ENCODE measurements at places on chromosomes 1 and 21. TPM values are rescaled to one million over a fixed set of nuclear protein-coding genes. Genes with fewer than 3 reads are reported as not detected.

DNA sequence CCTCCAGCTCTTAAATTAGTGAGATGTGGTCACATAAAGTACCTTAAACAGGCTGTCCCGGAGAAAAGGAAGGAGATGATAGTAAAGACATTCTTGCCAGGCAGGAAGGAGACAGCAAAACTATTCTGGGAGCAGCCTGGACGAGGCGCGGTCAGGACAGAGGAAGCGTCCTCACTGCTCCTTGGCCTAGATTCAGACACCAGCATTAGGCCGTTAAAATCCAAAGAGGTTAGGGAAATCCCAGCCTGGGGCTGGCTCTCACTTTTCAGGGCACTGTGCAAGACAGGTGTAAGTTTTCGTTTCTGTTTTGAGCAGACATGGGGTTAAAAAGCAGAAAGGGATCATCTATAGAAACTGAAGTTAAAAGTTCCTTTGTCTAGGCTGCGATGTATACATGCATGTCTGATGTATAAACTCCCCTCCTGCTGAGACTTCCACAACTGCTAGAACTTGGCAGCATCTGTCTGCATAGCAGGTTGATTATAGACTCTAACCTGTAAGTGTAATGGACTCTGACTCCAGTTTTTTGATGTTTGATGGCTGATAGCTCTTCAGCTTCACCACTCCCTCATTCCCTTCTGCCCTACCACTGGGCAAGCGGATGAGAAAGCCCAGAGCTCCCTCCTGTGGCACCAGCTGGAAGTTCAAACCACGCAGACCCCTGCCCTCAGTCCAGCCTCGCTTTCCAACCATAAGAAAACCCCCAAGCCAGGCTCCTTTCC is 21.5 kb downstream of the STPG1 start:
- DNase-seq: peak; percentile 75

DNA sequence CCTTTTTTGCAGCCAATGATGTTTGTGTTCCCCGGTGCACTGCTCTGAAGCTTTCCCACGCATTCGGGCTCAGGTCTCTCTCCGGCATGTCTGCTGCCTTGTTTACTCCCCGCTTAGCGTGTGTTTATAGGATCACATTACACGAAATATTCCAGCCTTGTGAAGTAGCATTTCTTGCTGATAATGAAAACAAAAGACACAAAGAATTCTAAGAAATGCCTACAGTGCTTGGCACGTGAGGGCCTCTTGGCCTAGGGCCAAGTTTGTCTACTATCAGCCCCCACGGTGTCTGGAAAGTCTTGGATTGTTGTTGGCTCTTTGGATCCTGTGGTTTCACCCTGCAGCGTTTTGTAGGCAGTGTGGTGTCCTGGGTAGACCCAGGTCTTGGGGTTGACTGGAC is 11.2 kb upstream of the GSTM4 start:
- no peak for DNase-seq

DNA sequence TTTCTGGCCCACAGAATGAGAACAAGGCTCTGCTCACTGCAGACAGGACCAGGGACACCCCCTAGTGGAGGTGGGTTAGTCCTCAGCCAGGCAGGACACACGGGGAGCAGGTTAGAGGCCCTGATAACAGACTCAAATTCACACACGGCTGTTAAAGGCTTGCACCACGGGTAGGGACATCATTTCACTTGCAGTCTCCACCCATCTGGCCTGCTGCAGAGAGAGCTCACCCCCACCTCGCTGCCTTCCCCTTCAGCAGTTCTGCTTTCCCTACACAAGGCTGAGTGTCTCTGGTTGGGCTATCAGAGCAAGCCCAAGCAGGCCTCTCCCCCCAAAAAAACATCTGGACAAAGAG is 20.6 kb downstream of the MEF2D start:
- DNase-seq: no peak

GRCh38 chr21:42187976-42188653 is 30.8 kb upstream of the ABCG1 start:
- peak; percentile 84 for DNase-seq

GPR61 gene
- total RNA-seq: not detected

GRCh38 chr1:8873506-8874229 is 4.8 kb downstream of the ENO1 start:
- peak; percentile 81 for DNase-seq

NKAIN1 gene
- not detected for total RNA-seq

PIGC gene
- 32.7 TPM for total RNA-seq

TMEM240 gene
- 1.3 TPM for total RNA-seq

POTED gene
- not detected for total RNA-seq

DNA sequence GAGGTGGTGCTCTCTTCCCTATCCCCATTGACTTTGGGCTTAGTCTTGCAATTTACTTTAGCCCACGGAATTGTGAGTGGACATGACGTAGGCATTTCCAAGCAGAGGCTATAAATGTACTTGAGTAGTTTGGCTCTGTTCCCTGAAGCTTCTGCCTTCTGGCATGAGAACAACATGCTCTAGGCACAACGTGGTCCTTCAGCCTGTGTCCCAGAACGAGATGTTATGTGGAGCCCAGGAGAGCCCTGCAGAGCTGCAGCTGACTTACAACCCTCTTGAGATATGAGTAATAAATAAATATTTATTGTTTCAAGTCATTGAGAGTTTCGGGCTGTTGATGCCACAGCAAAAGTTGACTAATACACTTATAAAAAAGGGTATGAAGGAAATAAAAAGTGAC is 105.2 kb upstream of the HMGB4 start:
- DNase-seq: no peak

SPRR2F gene
- not detected for total RNA-seq

RAB4A gene
- total RNA-seq: 31.7 TPM

Measured in activated T-cell treated with anti-CD3 and anti-CD28 coated beads, Interleukin-2, amount 50 U/mL, for 72 hours (primary cell).